ENCODE measurements at places on chromosomes 6 and 20. TPM values are rescaled to one million over a fixed set of nuclear protein-coding genes. Genes with fewer than 3 reads are reported as not detected.

OR2H1 gene
- not detected for total RNA-seq

MUC22 gene
- total RNA-seq: not detected

KCNB1 gene
- 2.7 TPM for total RNA-seq

CBFA2T2 gene
- total RNA-seq: 8.5 TPM

AGPAT4 gene
- 7.0 TPM for total RNA-seq

FRMD1 gene
- total RNA-seq: 0.13 TPM

TMEM74B gene
- 3.1 TPM for total RNA-seq

NKAIN4 gene
- total RNA-seq: 28.5 TPM

GMNN gene
- 13.7 TPM for total RNA-seq

Measured in muscle of leg (tissue), 16 donors.